Effector memory CD4-positive, alpha-beta T cell (primary cell): ENCODE measurements at places on chromosomes 5 and 9.

DNA sequence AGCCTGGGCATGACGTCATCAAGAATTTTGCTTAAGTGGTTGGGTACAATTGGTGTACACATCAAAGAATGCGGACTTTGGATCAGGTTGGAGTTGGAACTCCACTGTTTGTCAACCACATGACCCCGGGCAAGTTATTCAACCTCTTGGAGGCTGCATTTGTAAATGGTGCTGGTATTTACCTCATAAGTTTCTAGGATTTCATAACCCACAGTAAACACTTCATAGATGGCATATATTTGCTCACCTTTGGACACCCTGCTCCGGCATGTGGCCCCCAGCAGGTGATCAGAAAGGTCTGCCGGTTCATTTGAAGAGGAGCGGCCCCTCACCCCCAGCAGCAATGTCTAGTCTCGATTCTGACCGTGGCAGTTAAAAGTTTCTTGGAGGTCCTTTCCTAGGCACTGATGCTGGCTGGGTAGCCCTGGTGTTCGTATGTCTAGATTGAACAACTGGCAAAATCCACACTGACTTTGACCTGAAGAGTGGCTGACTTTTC, 60.6 kb downstream of the IL6ST start:
- no peak for DNase-seq

DNA sequence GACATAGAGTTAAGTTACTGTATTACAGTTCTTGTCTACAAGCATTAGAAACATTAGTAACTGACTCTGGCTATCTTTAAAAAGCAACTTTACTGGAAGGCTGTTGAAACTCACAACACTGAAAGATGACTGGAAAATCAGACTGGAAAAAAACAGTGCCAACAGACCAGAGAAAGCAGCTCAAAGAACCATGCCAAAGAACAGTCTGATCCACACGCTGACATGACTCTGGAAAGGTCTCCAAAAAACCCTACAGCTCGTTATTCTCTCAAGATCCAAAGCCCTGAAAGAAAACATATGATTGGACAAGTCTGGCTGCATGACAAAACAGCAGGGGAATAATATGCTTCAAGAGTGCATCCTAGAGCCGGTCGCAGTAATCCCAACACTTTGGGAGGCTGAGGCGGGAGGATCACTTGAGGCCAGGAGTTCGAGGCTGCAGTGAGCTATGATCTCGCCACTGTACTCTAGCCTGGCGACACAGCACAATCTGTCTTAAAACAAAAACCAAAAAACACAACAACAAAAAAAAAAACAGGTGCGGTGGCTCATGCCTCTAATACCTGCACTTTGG, 5.6 kb downstream of the GOLPH3 start:
- DNase-seq, result no peak

DNA sequence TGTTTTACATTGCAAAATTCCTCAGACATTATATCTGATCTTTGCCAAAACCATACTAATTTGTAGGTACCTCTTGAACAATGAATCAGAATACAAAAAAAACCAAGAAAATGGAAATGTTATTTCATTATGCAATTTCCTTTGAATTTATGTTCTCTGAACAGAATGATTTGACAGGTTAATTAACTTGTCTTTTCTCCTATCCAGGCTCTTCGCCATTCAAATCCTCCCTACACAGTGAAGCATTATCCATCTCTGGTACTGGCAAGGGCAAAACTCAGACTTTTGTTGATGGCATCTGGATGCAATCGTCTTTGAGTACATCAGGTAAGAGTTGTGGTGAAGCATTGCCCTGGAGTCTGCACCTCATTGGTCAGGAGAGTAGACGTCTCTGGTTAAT, 655.7 kb upstream of the ITGA1 start:
- DNase-seq, result no peak

DNA sequence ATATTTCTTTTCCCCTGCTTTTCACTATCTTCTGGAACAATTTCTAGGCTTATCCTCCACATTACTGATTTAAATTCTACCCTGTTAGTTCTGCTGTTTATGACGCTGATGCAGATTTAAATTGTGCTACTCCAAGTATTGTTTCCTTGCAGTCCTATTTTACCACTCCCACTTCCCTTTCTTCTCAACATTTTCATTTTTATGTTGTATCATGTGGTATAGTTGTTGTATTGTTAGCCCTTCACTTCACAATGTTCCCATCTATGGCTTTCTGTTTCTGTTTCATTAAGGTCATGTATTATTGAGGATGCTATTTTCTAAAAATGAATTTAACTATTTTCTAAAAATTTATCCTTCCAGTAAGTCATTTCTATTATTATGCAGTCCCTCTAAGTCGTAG, 254.4 kb downstream of the NDUFS4 start:
- no peak for DNase-seq

DNA sequence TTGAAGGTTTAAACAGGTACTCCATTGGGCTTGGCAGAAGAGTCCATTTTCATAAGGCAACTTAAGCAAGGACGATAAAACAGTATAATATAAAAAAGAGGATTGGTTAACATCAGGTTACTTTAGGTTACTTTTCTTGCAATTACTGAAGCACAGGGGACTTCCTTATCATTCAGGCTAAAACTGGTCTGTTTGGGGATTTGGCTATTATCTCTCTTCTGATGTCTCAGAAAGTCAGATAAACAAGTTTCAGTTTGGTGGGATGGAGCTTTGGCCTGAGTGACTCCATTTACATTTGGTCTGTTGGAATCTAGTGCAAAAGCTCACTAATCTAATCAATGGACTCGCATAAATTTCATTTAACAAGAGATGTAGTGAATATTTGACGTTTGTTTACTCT, 8.0 kb downstream of the GAPT start:
- no peak for DNase-seq

DNA sequence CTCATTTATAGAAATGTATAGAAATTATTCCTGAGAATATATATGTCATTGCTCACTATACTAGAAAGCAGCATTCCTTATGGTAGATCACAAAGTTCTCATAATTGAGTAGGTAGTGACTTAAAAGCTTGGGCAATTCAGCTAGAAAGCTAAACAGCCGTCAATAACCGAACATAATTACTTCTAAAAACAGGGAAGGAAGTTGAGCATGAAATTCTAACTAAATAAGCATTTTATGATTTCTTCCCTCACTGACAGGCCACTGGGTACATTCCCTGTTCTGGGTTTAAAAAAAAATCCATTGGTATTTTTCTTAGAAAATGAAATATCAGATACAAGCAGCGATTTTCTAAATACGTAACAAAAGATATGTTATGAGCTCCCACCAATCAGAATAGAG, 91.1 kb upstream of the DAB2 start:
- DNase-seq, result no peak

- no peak for DNase-seq
Measured at GRCh38 chr5:135343413-135343812, 55.6 kb downstream of the MACROH2A1 start.

GRCh38 chr5:177528631-177529030, 11.9 kb upstream of the DDX41 start:
- DNase-seq, result no peak

DNA sequence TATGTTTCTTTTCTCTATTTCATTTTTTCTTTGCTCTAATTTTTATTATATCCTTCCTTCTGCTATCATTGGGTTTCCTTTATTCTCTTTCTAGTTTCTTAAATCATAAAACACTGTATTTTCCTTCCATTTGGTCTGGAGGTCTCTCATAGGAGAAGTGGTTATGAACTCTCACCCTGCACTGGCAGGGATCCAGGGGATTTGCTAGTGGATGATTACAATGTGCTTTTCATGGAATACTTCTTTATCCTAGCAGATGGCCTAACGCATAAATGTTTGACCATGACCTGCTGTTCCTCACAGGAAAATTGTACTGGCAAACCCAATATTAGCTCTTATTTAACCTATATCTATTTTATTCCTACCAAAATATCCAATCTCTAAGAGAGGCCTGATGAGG, 31.5 kb upstream of the SGCD start:
- DNase-seq, result no peak

- no peak for DNase-seq
Measured at GRCh38 chr5:144120661-144121180, 49.7 kb downstream of the YIPF5 start.

DNA sequence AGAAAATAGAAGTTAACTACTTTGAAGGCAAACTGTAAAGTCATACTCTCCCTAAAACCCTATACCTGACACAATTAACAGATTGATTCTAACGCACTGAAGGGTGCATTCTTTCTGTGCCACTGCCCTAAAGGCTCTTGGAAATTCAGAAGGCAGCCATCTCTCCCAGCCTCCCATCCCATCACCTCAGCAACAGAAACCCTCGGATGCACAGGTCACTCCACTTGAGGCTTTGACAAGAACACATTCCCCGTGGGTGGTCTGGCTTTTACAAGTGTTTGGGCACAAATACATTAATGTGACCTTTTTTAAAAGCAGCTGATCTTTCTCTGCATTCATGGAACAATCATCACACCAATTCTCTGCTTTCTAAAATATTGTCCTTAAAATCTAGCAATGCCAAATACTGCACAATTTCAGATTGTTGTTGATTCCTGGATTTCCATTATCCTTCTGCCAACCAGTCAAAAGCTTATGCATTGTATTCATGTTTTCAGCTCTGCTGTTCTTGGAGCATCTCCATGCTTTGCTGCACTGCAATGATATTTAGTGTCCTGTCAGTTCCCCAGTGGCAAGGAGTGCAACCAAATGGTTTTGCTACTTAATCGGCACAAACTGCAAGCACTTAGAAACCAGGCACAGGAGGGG, 175.6 kb downstream of the TMEM161B start:
- no peak for DNase-seq

- DNase-seq, result no peak
Measured at GRCh38 chr5:132224716-132225115, 2.9 kb downstream of the P4HA2 start.

GRCh38 chr5:143218517-143219170, 184.8 kb downstream of the NR3C1 start:
- DNase-seq, result no peak

DNA sequence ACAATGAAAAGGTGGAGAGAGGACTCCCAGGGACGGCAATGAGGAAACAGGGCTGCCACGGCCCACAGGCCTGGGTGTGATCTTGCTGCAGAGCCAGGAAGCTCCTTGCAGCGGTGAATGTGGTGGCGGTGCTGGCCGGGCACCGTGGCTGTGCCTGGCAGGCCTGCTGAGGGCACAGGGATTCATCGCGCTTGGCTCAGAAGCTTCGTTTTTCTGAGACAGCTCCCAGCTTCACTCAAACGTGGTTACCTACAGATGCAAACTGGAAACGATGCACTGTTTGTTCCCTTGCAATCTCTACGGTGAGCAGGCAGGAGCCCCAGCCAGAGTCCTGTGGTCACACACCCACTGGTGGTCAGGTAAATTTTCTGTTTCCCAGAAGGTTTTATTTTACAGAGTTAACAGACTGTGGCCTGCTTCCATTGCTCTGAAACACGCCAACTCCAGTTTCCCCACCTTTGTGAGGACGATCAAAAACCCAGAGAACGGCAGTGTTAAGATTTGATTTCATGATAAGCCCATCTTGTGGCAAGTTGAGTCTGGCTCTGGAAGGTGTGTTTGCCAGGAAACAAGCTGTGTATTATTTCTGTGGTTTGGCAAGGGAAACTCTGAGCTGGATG, 183.9 kb downstream of the AUH start:
- no peak for DNase-seq

DNA sequence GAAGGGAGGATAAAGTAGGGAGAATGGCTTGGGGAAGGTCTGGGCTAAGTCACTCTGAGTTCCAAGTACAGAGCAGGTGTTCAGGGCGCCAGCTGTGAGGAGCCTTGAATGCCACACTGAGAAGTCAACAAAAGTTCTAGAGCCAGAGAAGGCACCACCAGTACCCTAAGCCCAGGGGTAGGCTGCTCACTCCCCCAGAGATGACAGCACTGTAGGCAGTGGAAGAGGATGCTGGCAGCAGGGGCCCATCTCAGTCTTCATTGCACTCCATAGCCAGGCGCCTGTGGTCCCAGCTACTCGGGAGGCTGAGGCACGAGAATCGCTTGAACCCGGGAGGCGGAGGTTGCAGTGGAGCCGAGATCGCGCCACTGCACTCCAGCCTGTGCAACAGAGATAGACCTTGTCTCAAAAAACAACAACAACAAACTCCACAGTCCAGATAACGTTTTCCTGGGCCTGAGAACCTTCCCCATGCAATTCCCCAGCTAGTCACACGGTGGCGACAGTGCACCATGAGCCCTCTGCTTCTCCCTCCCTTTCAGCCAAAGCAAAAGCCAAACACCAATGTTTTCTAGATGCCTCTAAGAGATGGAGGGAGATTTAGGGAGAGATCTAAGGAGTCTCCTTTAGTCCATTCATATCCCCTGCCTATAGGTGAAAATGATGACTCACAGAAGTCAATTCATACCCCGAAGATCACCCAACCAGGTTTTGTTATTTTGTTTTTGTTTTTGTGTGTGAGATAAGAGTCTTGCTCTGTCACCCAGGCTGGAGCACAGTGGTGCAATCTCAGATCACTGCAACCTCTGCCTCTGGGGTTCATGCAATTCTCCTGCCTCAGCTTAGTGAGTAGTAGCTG, 19.8 kb upstream of the NSD1 start:
- peak; percentile 55 for DNase-seq

DNA sequence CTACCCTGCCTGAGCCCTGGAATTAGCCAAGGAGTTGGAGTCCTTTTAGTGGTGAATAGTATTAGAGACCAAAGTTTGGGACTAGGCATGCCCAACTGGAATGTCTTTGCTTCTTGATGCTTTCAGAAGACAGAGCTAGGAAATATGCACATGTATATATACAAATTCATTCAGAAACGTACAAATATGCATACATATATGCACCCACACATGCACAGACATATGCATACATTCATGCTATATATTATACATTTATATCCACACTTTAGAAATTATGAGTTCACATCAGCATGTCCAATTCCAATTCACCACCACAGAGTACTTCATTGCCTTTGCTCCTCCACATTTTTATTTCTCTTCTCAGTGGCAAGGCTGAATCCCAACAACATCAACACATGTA, 398.3 kb upstream of the MPDZ start:
- DNase-seq, result no peak

DNA sequence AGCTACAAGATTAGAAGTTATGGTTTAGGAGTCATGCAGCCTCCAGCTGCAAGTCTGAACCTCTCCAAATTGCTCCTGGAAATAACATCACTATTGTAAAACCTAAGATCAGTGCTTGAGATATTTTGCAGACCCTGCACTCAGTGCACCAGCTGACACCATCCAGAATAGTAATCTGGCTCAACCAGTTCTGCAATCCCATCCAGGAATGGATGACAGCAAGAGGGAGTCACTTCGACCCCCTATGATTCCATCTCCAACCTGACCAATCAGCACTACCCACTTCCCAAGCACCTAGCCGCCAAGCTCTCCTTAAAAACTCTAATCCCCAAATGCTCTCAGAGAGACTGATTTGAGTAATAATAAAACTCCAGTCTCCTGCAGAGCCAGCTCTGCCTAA, 37.9 kb upstream of the NR4A3 start:
- no peak for DNase-seq

GRCh38 chr5:140108093-140109017, 5.6 kb upstream of the PURA start:
- DNase-seq, result peak; percentile 11

DNA sequence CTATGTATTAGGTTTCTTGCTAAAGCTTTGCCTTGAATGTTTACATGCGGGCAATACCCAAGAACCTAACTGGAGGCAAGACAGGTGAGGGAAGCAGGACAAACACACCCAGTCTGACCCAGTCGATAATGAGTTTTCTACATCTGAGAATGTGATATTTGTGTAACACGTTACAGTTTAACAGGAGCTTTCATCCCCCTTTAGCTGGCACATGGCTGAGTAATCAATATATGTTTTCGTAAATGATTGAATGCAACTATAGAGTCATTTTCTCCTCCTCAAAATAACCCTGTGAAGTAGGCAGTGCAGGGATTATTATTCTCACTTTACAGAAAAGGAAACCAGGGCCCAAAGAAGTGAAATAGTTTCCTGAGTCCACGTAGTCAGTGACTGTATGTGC, 84.7 kb upstream of the HTR4 start:
- DNase-seq, result no peak
